Naive B cell (primary cell): ENCODE measurements at places on chromosomes 11 and 22. TPM values are rescaled to one million over a fixed set of nuclear protein-coding genes. Genes with fewer than 3 reads are reported as not detected.

Gene RASGRP2
- 292 TPM for polyA plus RNA-seq

Gene SMIM35
- polyA plus RNA-seq = 0.91 TPM

Gene MS4A3
- polyA plus RNA-seq = 0.57 TPM

Gene MUC5AC
- polyA plus RNA-seq = not detected

Gene SEPTIN5
- polyA plus RNA-seq = not detected

Gene GAL
- polyA plus RNA-seq = not detected

Gene C22orf42
- not detected for polyA plus RNA-seq

Gene DRD2
- not detected for polyA plus RNA-seq

Gene GRM5
- polyA plus RNA-seq = not detected

Gene FOLR1
- polyA plus RNA-seq = not detected

Gene RNF121
- polyA plus RNA-seq = 9.3 TPM

Gene BLID
- not detected for polyA plus RNA-seq

Gene KBTBD4
- polyA plus RNA-seq = 71.8 TPM

Gene LRRN4CL
- not detected for polyA plus RNA-seq

Gene PACSIN2
- polyA plus RNA-seq = 39.5 TPM

Gene DKK3
- polyA plus RNA-seq = not detected

Gene OR4D5
- not detected for polyA plus RNA-seq

Gene FZD4
- polyA plus RNA-seq = not detected

Gene BATF2
- 2.9 TPM for polyA plus RNA-seq

Gene FLRT1
- not detected for polyA plus RNA-seq

Gene FAM111B
- polyA plus RNA-seq = 10.6 TPM

Gene SAA4
- not detected for polyA plus RNA-seq

Gene NXPE4
- not detected for polyA plus RNA-seq

Gene C11orf86
- not detected for polyA plus RNA-seq

Gene OR8A1
- polyA plus RNA-seq = not detected

Gene ANKRD42
- polyA plus RNA-seq = 12.7 TPM

Gene CPT1A
- polyA plus RNA-seq = 0.73 TPM

Gene MOGAT2
- polyA plus RNA-seq = not detected

Gene HTR3A
- 6.7 TPM for polyA plus RNA-seq

Gene TUB
- polyA plus RNA-seq = not detected

Gene RCOR2
- polyA plus RNA-seq = not detected

Gene IL10RA
- polyA plus RNA-seq = 63.1 TPM

Gene MUC2
- polyA plus RNA-seq = not detected

Gene GSTP1
- polyA plus RNA-seq = 253 TPM

Gene SLC7A4
- not detected for polyA plus RNA-seq

Gene MMP13
- not detected for polyA plus RNA-seq

Gene TMEM45B
- 0.12 TPM for polyA plus RNA-seq

Gene LBHD1
- polyA plus RNA-seq = 3.8 TPM

Gene OR10D3
- polyA plus RNA-seq = not detected

Gene SLC22A6
- not detected for polyA plus RNA-seq

Gene RIMBP3C
- 0.48 TPM for polyA plus RNA-seq

Gene BAD
- 45.5 TPM for polyA plus RNA-seq

Gene TCN2
- polyA plus RNA-seq = not detected

Gene FSHB
- not detected for polyA plus RNA-seq

Gene ZNF202
- polyA plus RNA-seq = 6.3 TPM

Gene SNU13
- 278 TPM for polyA plus RNA-seq

Gene GLYATL2
- not detected for polyA plus RNA-seq

Gene ALDH3B2
- not detected for polyA plus RNA-seq

Gene SLC1A2
- not detected for polyA plus RNA-seq

Gene ZNF280B
- 2.5 TPM for polyA plus RNA-seq

Gene MPEG1
- polyA plus RNA-seq = 95.0 TPM

Gene RASD2
- not detected for polyA plus RNA-seq

Gene AMOTL1
- not detected for polyA plus RNA-seq

Gene TNNT3
- polyA plus RNA-seq = not detected

Gene CHRM1
- polyA plus RNA-seq = not detected

Gene RAPSN
- not detected for polyA plus RNA-seq

Gene DMC1
- polyA plus RNA-seq = not detected

Gene KCNK7
- not detected for polyA plus RNA-seq

Gene RNASEH2C
- polyA plus RNA-seq = 125 TPM

Gene ANO3
- polyA plus RNA-seq = not detected
